ENCODE measurements at places on chromosomes 7 and 10.

GRCh38 chr7:66237906-66238772 is 33.0 kb downstream of the TPST1 start:
- H3K4me3 ChIP-seq = no peak overlapping the region
- peaks cover 14% of the 10 kb centered on the region for H3K36me3 ChIP-seq
- H3K27me3 ChIP-seq = no peaks in the 10 kb centered on the region
- peaks cover 12% of the 10 kb centered on the region for H3K4me1 ChIP-seq
- DNase-seq = no peak
- H3K27ac ChIP-seq = no peak overlapping the region

DNA sequence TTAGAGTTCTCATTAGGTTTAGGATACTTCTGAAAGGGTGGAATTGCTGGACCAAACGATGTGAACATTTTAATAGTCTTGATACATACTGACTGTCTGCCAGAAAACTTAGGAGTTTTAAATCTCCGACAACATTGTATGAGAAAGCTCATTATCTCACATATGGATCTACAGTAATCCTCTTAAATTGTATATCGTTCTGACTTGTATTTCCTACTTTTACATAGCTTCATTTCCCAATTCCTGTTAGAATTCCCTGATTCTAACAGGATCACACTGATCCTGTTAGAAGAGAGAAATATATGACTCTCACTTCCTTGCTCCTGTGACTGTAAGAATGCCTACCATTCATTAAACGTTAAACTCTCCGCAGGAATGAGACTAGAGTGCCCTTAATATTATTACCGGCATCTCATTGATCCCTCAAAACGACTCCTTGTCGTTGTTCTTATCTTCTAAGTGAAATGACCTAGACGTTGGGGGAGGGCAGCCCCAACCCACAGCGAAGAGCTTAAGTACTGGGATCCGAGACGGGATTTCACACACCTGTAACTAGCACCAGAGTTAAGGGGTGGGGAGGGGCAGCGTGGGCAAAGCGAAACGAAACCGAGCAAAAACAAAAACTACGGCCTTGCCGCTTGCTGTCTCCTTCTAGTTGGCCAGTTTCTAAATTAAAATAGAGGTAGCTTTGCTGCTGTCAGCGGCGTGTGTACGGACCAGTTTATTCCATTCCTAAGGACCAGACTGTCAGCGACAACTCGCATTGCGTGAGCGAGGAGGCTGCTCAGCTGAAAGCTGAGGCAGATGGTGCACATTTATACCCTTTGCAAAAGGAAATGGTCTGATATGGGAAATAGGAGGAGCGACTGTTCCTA is 678 bp upstream of the TMEM106B start:
- no peak for DNase-seq
- H3K4me3 ChIP-seq = peak overlapping the region; percentile 97
- no peaks in the 10 kb centered on the region for H3K36me3 ChIP-seq
- H3K27ac ChIP-seq = no peak overlapping the region

GRCh38 chr10:79360499-79361342 is 13.5 kb downstream of the PPIF start:
- peaks cover 2% of the 10 kb centered on the region for H3K4me1 ChIP-seq
- H3K27me3 ChIP-seq = no peaks in the 10 kb centered on the region
- H3K36me3 ChIP-seq = no peaks in the 10 kb centered on the region
- no peak overlapping the region for H3K4me3 ChIP-seq
- DNase-seq = no peak

- DNase-seq = no peak
- H3K4me3 ChIP-seq = no peak overlapping the region
- H3K36me3 ChIP-seq = no peaks in the 10 kb centered on the region
Observed at GRCh38 chr7:139124084-139124914, 14.8 kb upstream of the ZC3HAV1 start.

- peaks cover 16% of the 10 kb centered on the region for H3K36me3 ChIP-seq
- no peaks in the 10 kb centered on the region for H3K4me1 ChIP-seq
- DNase-seq = no peak
- H3K27ac ChIP-seq = no peak overlapping the region
- H3K27me3 ChIP-seq = no peaks in the 10 kb centered on the region
- no peak overlapping the region for H3K4me3 ChIP-seq
Observed at GRCh38 chr7:148856891-148857290, 27.2 kb downstream of the EZH2 start.

GRCh38 chr10:43573250-43574000 is 991 bp downstream of the ZNF239 start:
- peak overlapping the region; percentile 73 for H3K4me3 ChIP-seq
- H3K4me1 ChIP-seq = peaks cover 2% of the 10 kb centered on the region
- H3K27me3 ChIP-seq = no peaks in the 10 kb centered on the region
- H3K36me3 ChIP-seq = peaks cover 42% of the 10 kb centered on the region
- DNase-seq = no peak

DNA sequence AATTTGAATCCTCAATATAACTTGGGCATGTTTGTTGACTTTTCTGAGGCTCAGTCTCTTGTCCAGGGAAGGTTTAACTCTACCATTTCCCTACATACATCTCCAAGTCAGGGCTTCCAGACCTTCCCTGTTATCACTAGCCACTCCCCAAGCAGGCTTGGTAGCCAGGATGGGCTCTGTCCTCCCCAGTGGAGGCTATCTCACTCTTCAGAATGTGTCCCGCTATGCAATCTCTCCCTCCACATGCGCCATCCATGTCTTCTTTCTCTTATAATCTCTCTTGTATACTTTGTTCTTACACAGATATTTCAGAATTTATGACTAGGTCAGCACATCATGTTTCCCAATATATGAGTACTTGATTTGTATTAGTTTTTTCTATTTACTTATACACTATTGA is 310.4 kb downstream of the HGF start:
- no peak for DNase-seq
- no peaks in the 10 kb centered on the region for H3K4me1 ChIP-seq

DNA sequence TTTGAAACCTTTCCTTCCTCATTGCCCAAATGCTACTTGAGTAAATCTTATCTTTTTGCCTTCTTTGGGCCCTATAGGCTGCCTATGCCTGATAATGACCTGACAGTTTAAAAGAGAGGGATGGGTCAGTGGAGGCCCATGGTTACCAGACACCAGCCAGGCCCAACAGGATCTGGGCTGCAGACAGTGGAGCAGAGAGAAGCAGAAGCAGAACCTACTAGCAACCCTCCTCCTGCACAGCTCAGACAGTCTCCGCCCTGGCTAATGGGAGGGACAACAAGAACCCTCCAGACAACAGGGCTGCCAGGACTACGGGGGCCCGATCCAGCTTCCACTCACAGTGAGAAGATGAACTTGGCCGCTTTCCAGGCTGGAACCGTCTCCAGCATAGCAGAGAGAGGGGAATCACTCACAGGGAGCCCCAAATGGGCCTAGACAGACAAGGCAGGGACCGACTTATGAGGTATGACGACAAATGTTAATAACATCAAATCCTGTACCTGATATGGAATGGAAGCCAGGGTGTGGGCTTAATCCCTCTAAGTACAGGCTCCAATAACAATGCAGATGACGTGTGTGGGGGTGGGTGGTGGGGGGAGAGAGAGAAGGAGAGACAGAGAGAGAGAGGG is 31.7 kb upstream of the DGKI start:
- DNase-seq = no peak
- peaks cover 82% of the 10 kb centered on the region for H3K36me3 ChIP-seq
- no peaks in the 10 kb centered on the region for H3K27me3 ChIP-seq
- no peak overlapping the region for H3K4me3 ChIP-seq
- H3K4me1 ChIP-seq = peaks cover 24% of the 10 kb centered on the region

DNA sequence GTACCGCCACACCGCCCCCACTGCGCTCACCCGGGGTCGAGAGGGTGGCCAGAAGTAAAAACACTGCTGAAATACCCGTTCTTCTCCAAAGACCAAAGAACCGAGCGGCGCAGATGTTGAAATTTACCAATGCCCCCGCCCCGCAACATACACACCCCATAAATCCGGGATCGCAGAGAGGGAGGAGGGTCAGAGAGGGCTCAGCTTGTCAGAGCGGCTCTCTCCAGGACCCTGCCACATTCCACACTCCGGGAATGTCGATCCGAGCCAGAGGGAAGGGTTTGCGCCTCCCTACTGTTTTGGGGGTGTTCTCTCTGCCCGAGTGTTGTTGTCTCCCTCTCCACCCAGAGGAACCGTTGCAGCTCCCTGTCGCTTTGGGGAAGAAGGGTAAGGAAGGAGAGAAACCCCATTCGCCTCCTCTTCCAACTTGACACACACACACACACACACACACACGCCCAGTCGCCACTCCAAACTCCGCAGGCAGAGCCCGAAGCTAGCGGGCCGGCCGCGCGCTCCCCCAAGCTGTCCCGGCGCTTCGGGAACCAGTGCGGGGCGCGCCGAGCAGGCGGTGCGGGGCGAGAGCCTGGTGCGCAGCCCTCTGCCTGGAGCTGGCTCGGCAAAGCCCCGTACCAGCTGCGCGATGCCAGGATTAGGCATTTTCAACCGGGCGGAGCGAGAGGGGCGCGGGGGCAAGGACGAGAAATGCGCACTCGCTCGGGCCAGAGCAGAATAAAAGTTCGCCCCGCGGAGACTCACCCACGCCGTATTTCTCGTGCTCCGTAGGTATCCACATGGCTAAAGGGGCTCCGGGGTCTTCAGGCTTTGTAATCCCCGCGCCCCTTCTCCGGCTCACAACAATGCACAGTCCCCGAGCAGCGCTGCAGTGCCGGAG is 609 bp downstream of the DOCK4 start:
- peak overlapping the region; percentile 97 for H3K4me3 ChIP-seq
- peak overlapping the region; percentile 93 for H3K27ac ChIP-seq
- peak; percentile 72 for DNase-seq

DNA sequence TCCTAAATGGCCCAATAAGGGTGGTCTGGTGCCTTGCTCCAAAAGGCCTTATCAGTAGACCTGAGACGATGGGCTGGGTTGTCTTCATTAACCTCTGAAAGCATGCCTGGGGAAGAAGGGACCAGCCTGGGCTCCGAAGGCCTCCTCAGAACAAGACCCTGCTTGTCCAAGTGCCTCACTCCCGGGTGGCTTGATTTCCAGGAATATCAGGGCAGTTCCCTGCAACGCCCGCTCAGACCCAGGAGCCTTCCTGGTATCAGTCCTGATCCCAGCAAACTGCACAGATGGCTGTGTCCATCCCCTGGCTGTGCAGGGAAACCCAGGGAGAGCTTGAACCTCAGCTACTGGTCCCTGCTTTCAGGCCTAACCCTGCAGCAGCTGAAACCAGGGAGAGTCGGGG is 49.9 kb upstream of the CUX1 start:
- no peaks in the 10 kb centered on the region for H3K27me3 ChIP-seq
- no peaks in the 10 kb centered on the region for H3K36me3 ChIP-seq
- H3K27ac ChIP-seq = no peak overlapping the region
- H3K4me1 ChIP-seq = no peaks in the 10 kb centered on the region
- H3K4me3 ChIP-seq = no peak overlapping the region

GRCh38 chr10:70503776-70504175 is 25.2 kb downstream of the PALD1 start:
- H3K27ac ChIP-seq = no peak overlapping the region
- DNase-seq = no peak
- no peak overlapping the region for H3K4me3 ChIP-seq
- H3K4me1 ChIP-seq = peaks cover 19% of the 10 kb centered on the region
- H3K27me3 ChIP-seq = no peaks in the 10 kb centered on the region

DNA sequence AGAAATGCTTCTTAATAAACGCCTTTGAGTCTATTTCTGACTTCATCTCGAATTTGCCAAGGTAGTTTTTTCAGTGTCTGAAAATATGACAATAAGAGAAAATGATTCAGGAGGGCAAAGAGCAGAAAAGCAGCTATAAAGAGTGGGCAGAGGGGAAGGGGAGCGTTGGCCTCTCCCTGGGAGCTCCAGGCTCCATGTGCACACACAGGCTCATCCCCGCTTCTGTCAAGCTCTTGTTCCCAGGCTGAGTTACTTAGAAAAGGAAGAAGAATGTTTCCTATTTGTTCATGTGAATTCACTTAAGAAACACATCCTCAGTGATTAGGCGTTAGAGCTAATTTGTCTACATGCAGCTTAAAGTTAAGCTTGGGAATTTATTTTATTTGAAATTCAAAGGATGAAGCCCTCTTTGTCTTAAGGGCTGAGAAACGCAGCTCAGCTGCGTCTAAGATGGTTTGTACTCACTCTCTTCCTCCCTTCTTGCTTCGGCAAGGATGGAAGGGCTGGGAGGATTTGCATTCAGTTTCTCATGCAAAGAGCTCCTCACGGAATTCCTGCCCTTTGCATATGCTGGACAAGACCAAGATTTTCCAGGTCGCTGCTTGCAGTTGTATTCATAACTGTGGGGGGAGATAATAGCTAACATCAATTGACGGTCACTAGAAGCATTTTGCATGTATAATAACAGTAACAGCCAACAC is 29.0 kb upstream of the ATXN7L1 start:
- no peaks in the 10 kb centered on the region for H3K4me1 ChIP-seq
- H3K4me3 ChIP-seq = no peak overlapping the region
- no peak overlapping the region for H3K27ac ChIP-seq
- no peaks in the 10 kb centered on the region for H3K27me3 ChIP-seq
- no peaks in the 10 kb centered on the region for H3K36me3 ChIP-seq
- no peak for DNase-seq

DNA sequence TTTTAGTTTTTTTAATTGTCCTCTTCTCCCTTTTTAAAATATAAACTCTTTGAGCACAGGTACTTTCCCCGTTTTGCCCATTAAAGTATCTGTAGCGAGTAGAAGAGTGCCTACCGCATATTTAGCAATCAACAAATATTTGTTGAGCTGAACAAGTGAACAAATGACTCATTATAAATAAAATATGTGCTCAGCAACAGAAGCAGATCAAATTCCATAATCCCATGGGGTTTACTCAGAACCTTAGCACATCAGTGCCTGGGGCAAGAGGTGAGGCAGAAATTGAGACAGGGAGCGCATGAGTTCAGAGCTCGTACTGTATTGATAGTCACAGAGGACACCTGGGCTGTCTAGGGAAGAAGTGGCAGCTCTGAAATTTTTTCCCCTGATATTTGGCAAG is 161.0 kb downstream of the SEM1 start:
- no peak overlapping the region for H3K27ac ChIP-seq
- H3K36me3 ChIP-seq = no peaks in the 10 kb centered on the region
- no peak for DNase-seq
- no peak overlapping the region for H3K4me3 ChIP-seq
- no peaks in the 10 kb centered on the region for H3K4me1 ChIP-seq
- no peaks in the 10 kb centered on the region for H3K27me3 ChIP-seq

DNA sequence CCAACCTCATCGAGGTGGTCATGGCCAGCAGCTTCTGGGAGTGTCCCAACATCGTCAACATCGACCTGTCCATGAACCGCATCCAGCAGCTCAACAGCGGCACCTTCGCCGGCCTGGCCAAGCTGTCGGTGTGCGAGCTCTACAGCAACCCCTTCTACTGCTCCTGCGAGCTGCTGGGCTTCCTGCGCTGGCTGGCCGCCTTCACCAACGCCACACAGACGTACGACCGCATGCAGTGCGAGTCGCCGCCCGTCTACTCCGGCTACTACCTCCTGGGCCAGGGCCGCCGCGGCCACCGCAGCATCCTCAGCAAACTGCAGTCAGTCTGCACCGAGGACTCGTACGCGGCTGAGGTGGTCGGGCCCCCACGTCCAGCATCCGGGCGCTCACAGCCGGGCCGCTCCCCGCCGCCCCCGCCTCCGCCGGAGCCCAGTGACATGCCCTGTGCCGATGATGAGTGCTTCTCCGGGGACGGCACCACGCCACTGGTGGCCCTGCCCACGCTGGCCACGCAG is 75.0 kb downstream of the ELFN1 start:
- H3K27me3 ChIP-seq = no peaks in the 10 kb centered on the region
- H3K4me1 ChIP-seq = no peaks in the 10 kb centered on the region
- no peak overlapping the region for H3K27ac ChIP-seq
- DNase-seq = no peak

Data from neuronal stem cell (in vitro differentiated cells).